ENCODE measurements at places on chromosomes 4 and X. TPM values are rescaled to one million over a fixed set of nuclear protein-coding genes. Genes with fewer than 3 reads are reported as not detected.
A peak's percentile ranks its signal among the peaks of the same experiment; 100 is the strongest.

The TMPRSS11B gene
- total RNA-seq = not detected

The SLC26A1 gene
- not detected for total RNA-seq

The CSN3 gene
- total RNA-seq = not detected

The CPXCR1 gene
- not detected for total RNA-seq

The GPC3 gene
- 8.4 TPM for total RNA-seq

The NUP62CL gene
- 1.2 TPM for total RNA-seq

GRCh38 chr4:125115941-125116340, 198.8 kb upstream of the FAT4 start:
- no peak for DNase-seq
- no peak overlapping the region for H3K4me3 ChIP-seq
- no peaks in the 10 kb centered on the region for H3K4me1 ChIP-seq
- H3K27ac ChIP-seq = no peak overlapping the region

DNA sequence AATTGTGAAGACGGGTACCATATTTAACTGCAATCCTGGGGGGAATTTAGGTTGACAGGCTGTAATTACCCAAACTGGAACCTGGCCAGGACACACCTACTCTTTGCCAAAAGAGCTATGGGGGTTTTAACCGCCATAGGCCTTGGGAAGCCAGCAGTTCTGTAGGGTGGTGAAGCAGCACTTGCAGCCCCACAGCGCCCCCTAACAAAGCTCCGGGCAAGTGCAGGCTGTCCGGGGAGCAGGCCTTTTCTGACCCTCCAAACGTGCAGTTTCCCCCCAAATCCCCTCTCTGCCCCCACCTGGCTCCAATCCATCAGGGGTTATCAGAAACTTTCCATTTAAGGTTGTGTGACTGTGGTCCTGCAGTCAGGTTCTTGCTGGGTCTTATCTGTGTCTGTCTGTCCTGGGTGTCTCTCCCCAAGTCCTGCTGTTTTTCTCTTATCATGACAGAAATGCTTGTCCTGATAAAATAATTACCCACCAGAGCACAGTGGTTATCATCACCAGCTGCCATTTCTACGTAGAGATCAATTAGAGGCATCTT, 350.9 kb downstream of the MID1IP1 start:
- DNase-seq = no peak
- H3K4me3 ChIP-seq = no peak overlapping the region
- H3K36me3 ChIP-seq = no peaks in the 10 kb centered on the region

GRCh38 chrX:40538406-40538805, 42.4 kb upstream of the ATP6AP2 start:
- no peaks in the 10 kb centered on the region for H3K36me3 ChIP-seq
- H3K4me1 ChIP-seq = no peaks in the 10 kb centered on the region
- DNase-seq = no peak

GRCh38 chrX:39309018-39309635, 507.9 kb downstream of the MID1IP1 start:
- no peaks in the 10 kb centered on the region for H3K27me3 ChIP-seq
- no peak overlapping the region for H3K4me3 ChIP-seq
- no peak for DNase-seq
- H3K27ac ChIP-seq = no peak overlapping the region
- no peaks in the 10 kb centered on the region for H3K36me3 ChIP-seq

- peaks cover 29% of the 10 kb centered on the region for H3K4me1 ChIP-seq
- no peak for DNase-seq
- H3K27ac ChIP-seq = no peak overlapping the region
- peaks cover 89% of the 10 kb centered on the region for H3K36me3 ChIP-seq
- no peak overlapping the region for H3K4me3 ChIP-seq
- no peaks in the 10 kb centered on the region for H3K27me3 ChIP-seq
Measured at GRCh38 chr4:128846063-128846462, 36.6 kb downstream of the JADE1 start.

- no peaks in the 10 kb centered on the region for H3K36me3 ChIP-seq
- no peaks in the 10 kb centered on the region for H3K27me3 ChIP-seq
- H3K27ac ChIP-seq = no peak overlapping the region
- H3K4me3 ChIP-seq = no peak overlapping the region
- no peaks in the 10 kb centered on the region for H3K4me1 ChIP-seq
- DNase-seq = no peak
Measured at GRCh38 chr4:600850-601515, 24.4 kb upstream of the PDE6B start.

- no peak for DNase-seq
- no peak overlapping the region for H3K4me3 ChIP-seq
- no peaks in the 10 kb centered on the region for H3K4me1 ChIP-seq
Measured at GRCh38 chr4:9919047-9919446, 102.2 kb downstream of the SLC2A9 start.

GRCh38 chrX:150729956-150730355, 36.8 kb downstream of the MTMR1 start:
- DNase-seq = no peak
- no peak overlapping the region for H3K4me3 ChIP-seq
- no peaks in the 10 kb centered on the region for H3K4me1 ChIP-seq
- H3K27me3 ChIP-seq = no peaks in the 10 kb centered on the region
- H3K36me3 ChIP-seq = peaks cover 12% of the 10 kb centered on the region

DNA sequence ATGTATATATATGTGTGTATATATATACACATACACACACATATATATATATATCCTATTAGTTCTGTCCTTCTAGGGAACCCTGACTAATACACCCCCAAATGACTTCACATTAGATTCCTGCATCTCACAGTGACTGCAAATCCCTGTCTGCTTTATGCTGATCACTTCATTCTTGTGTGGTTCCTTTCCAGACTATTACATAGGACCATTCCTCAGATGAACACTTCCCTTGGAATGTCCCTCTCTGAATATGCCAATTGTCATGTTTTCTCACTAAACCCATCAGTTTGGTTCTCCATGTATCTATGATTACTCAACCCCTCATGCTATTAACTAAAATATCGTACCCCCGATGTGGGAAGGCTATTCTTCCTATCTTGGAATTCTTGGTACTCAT, 605.2 kb upstream of the NR3C2 start:
- no peak for DNase-seq
- H3K27me3 ChIP-seq = no peaks in the 10 kb centered on the region
- H3K4me1 ChIP-seq = no peaks in the 10 kb centered on the region
- H3K36me3 ChIP-seq = no peaks in the 10 kb centered on the region

- H3K4me1 ChIP-seq = no peaks in the 10 kb centered on the region
- H3K27ac ChIP-seq = no peak overlapping the region
- DNase-seq = no peak
- H3K27me3 ChIP-seq = no peaks in the 10 kb centered on the region
- H3K36me3 ChIP-seq = no peaks in the 10 kb centered on the region
Measured at GRCh38 chrX:11557120-11557519, 108.6 kb downstream of the ARHGAP6 start.

GRCh38 chrX:109732017-109732801, 848 bp downstream of the ACSL4 start:
- no peak for DNase-seq
- peak overlapping the region; percentile 88 for H3K27ac ChIP-seq
- H3K4me3 ChIP-seq = peak overlapping the region; percentile 71
- H3K4me1 ChIP-seq = peaks cover 5% of the 10 kb centered on the region
- H3K27me3 ChIP-seq = peaks cover 3% of the 10 kb centered on the region

- DNase-seq = no peak
- H3K27me3 ChIP-seq = peaks cover 6% of the 10 kb centered on the region
- no peak overlapping the region for H3K4me3 ChIP-seq
- H3K4me1 ChIP-seq = no peaks in the 10 kb centered on the region
Measured at GRCh38 chrX:17769701-17770269, 32.5 kb downstream of the SCML1 start.

All from esophagus muscularis mucosa (tissue), 4 donors.